ENCODE measurements at places on chromosomes 7 and 10. TPM values are rescaled to one million over a fixed set of nuclear protein-coding genes. Genes with fewer than 3 reads are reported as not detected.

Gene SEMA3E
- total RNA-seq = not detected

- H3K27ac ChIP-seq = peak overlapping the region; percentile 51
- peaks cover 33% of the 10 kb centered on the region for H3K36me3 ChIP-seq
- peaks cover 13% of the 10 kb centered on the region for H3K4me1 ChIP-seq
- no peaks in the 10 kb centered on the region for H3K27me3 ChIP-seq
Measured at GRCh38 chr7:24786941-24787340, 29.7 kb upstream of the GSDME start.

- DNase-seq = no peak
- H3K27ac ChIP-seq = no peak overlapping the region
- H3K36me3 ChIP-seq = no peaks in the 10 kb centered on the region
- H3K4me1 ChIP-seq = no peaks in the 10 kb centered on the region
- no peak overlapping the region for H3K4me3 ChIP-seq
- no peaks in the 10 kb centered on the region for H3K27me3 ChIP-seq
Measured at GRCh38 chr7:20828947-20829346, 42.3 kb upstream of the SP8 start.

DNA sequence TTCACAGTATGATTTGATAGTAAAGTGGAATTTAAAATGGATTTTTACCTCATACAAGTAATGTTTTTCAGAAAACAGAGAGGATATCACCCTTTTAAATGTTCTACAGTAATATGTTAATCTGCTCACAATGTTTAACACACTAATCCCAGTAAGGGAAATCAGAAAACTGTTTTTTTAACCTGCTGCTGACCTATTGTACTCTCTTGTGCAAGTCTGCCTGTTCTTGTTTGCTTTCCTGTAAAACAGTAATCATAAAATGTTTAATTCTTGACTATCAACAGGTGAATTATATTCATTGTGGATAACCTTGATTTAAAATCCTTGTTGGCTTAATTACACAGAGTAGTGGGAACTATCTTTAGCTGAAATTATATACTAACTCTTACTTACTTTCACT lies 126.4 kb downstream of the GNAT3 start:
- no peak for DNase-seq

Measured in activated CD4-positive, alpha-beta T cell treated with anti-CD3 and anti-CD28 coated beads, Interleukin-2, amount 10 ng/mL, durations not matched to agents 24 days and 14 days (primary cell).